ENCODE measurements at places on chromosomes 16 and 17.

- DNase-seq, result no peak
These were observed 1.4 kb upstream of the TENT4B start for GRCh38 chr16:50151756-50152155.

DNA sequence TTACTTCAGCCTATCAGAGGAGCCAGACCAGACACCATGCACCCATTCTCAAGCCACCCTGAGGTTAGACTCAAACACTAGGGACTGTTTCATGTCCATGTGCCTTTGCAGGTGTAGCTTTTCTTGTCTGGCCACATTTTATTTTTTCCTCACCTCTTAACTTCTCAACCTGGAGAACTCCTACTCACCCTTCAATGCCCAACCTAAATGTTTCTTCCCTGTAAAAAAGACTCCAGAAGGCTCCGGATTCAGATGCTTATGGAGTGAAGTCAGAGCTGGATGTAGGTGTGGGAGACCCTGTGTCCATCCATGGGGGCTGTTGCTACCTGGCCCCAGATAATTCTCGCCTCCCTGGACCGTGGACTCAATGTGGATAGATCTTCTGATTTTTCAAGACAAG is 44.0 kb upstream of the NLRP1 start:
- DNase-seq, result no peak

- DNase-seq, result no peak
These were observed 5.2 kb upstream of the DLX4 start for GRCh38 chr17:49963626-49964302.

DNA sequence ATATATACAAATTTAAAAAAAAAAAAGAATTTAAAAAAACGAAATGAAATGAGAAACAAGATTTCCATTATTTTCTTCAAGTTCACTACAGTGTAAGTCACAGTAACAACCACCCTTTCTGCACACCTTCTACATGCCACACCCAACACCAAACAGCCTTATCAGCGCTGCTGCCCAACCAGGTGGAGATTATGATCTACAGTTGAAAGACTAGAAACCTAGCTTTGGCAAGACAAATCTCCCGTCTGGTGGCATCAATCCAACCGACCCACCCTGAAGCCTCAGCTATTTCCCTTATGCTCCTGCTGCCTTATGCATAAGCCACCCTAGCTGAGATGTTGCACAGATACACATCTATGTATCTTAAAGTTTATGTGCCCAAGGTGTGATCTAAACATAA is 60.8 kb downstream of the PARN start:
- DNase-seq, result no peak

- DNase-seq, result no peak
These were observed 197.5 kb downstream of the RPTOR start for GRCh38 chr17:80742091-80742490.

GRCh38 chr17:46896991-46897390 is 26.0 kb upstream of the GOSR2 start:
- no peak for DNase-seq

DNA sequence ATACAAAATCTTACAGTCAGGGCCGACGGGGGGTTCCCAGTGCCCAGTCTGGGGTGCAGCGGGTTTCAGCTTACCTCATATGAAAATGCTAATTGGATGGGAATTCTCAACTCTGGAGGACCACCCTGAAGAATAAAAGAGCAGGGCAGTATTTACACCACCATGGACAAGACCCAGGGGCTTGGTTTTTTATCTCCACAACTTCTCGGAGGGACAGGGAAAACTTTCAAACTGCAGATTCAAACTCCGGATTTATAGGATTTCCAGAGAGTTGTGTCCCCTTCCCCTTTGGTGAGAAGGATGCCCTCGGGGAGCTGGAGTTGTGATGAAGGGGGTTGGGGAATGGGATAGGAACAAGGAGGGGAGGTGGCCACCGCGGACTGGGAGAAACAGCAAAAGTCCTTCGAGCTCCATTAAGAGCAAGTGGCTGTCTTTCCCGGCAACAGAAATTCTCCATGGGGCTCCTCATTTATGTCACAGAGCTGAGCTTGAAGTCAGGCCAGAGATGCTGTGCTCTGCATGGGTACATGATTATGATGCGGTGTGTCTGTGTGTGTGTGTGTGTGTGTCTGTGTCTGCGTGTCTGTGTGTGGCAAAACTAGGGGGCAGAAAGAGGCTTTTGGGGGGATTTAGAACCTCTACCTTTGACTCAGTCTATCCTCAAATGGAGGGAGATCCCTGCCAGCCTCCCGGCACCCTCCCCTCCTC is 15.7 kb downstream of the FOXL1 start:
- no peak for DNase-seq

DNA sequence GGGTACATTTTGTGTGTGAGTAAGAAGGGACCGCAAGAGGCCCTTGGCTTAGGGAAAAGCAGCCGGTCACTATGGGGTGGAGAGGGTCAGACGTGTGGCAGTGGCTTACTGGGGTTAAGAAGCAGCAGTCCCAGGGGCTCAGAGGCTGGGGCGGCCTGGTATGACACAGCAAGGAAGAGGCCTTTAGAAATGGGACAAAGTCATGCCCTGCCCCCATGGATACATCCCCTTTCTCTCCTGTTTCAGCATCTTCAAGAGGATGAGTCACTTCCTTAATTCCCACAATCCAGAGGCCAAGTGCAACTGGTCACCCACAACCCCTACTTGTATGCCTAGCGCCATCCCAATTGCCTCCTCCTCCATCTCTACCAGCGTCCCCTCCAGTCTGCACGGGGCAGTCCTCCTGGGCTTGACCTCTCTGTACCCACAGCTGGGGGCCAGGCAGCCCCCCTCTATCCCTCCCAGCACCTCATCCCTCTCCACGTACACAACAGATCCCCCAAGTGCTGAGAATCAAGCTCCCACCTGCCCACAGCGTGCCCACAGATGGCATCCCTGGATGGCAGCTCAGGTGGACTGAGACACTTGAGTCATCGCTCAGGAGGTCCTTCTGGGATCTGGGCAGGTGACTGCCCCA is 6.9 kb upstream of the EFTUD2 start:
- no peak for DNase-seq

- DNase-seq, result no peak
These were observed 2.0 kb downstream of the RHBDF2 start for GRCh38 chr17:76499267-76499667.

GRCh38 chr17:3888343-3889171 is 4.3 kb downstream of the CAMKK1 start:
- DNase-seq, result peak; percentile 78

GRCh38 chr16:69277413-69277812 is 33.7 kb upstream of the VPS4A start:
- DNase-seq, result no peak

- DNase-seq, result no peak
These were observed 252.5 kb downstream of the SEC14L1 start for GRCh38 chr17:77393274-77393600.

DNA sequence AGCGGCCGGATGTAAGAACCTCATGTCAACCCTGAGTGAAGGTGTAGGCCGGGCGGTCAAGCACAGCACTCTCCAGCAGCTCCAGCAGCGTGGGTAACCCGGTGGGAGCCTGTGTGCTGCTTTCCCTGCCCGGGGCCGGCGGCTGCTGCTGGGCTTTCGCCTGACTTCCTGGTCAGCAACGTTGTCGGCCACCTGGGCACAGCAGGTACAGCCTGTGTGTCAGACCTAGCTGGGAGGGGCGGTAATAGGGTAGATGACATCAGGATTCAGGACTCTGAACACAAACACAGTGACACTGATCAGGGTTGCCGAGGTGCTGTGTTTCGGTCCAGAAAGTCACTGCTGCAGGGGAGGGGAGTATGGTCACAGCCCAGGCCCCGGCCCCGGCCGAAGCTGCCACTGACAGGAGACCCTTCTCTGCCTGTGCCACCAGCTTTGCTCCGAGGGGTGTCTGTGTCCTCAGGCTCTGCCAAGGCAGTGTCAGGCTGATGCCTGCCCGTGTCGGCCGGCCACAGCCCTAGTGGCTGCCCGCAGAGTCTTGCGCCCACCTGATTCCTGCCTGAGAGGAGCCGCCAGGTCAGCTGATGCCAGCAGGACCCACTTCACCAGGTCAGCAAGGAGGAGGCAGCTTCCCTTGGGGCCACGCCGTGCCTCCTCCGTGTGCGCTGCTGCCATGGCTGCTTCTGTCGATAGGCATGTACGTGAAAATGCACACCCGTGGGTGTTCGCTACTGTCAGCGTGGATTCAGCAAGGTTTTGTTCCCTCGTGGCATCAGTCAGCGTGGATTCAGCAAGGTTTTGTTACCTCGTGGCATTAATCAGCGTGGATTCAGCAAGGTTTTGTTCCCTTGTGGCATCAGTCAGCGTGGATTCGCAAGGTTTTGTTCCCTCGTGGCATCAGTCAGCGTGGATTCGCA is 9.2 kb downstream of the RAB40C start:
- DNase-seq, result no peak

GRCh38 chr17:70365091-70365583 is 195.8 kb downstream of the KCNJ2 start:
- DNase-seq, result no peak

- DNase-seq, result no peak
These were observed 5.0 kb upstream of the FOXF1 start for GRCh38 chr16:86505185-86505898.

DNA sequence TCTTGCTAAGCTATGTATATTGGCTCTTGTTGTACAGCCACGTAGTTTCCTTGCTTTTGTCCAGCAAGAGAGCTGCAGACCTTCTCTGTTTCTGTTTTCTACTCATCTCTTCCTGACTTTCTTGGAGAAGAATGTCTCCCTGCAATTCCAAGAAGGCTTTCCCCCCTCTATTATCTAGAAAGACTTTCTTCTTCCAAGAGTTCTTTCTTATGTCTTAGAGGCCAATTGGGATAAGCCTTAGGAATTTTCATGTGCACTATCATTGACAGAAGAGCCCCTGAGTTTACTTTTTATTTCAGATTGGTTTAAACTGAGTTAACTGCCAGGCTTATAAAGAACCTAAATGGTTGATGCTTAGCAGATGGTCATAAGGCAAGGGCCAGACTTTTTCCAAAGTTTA is 9.0 kb downstream of the CAPNS2 start:
- no peak for DNase-seq

- DNase-seq, result no peak
These were observed 35.9 kb downstream of the STXBP4 start for GRCh38 chr17:55004484-55004883.

GRCh38 chr17:81258292-81258691 is 19.2 kb downstream of the NDUFAF8 start:
- no peak for DNase-seq

DNA sequence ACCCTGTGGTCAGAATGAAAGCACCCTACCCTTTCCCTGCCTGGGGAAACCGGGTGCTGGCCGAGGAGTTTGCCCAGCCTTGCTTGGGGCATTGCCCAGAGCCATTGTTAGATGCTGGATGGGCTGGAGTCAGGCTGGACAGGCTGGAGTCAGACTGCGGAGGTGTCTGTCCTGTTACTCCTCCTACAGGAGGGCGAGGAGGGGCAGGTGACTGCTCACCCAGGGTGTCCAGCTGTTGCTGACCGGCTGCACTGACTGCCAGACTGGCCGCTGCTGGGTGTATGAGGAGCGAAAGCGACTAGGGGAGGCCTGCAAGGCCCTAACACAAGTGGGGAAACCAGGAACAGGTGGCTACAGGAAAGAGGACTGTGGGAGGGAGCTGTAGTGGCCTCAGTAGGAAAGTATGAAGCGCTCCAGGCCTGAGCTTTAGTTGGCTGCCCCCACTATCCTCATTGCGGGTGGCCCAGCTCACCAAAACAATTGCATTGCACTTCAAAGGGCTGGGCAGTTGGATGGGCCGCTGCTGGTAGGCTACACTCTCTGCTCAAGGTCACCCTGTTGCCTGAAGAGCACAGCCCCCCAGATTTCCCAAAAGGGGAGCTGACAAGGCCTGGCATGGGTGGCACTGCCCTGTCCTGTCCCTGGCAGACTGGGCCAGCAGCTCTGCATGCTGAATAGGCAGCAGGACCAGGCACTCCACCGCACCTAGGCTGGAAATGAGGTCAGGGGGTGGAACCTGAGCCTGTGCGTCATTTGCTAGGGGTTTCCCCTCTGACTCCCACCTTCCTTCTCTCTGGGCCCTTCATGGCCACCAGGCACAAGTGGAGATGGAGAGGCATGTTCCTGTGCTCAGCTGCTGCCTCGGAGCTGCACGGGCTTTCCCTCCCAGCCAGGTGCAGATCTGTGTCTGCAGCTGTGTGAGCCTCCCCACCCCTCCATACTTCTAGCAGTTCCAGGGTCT is 18.4 kb downstream of the LDHD start:
- no peak for DNase-seq

GRCh38 chr17:19705771-19706770 is 10.3 kb downstream of the SLC47A2 start:
- no peak for DNase-seq

- no peak for DNase-seq
These were observed 46.9 kb downstream of the AXIN2 start for GRCh38 chr17:65514541-65514940.

DNA sequence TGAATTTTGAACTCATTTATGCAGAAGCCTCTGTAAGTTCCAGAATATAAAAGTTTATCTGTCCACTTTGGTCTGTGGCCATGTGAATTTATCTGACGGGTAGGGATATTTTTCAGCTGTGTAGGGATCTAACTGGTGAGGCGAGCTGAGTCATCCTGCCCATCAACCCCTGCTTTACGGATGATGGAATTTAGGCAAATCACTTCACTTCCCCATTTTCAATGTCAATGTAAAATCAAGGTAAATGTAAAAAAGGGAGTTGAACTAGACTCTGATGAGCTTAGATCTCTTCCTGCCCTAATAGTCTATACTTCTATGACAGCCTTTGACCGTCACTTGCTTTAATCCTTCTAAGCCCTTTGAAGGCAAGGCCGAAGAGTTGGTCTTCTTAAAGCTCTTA is 2.6 kb downstream of the SLC16A6 start:
- DNase-seq, result no peak

- no peak for DNase-seq
These were observed 38.4 kb downstream of the FAM20A start for GRCh38 chr17:68562736-68563135.

GRCh38 chr16:75535211-75535843 is 581 bp downstream of the CHST5 start:
- no peak for DNase-seq

DNA sequence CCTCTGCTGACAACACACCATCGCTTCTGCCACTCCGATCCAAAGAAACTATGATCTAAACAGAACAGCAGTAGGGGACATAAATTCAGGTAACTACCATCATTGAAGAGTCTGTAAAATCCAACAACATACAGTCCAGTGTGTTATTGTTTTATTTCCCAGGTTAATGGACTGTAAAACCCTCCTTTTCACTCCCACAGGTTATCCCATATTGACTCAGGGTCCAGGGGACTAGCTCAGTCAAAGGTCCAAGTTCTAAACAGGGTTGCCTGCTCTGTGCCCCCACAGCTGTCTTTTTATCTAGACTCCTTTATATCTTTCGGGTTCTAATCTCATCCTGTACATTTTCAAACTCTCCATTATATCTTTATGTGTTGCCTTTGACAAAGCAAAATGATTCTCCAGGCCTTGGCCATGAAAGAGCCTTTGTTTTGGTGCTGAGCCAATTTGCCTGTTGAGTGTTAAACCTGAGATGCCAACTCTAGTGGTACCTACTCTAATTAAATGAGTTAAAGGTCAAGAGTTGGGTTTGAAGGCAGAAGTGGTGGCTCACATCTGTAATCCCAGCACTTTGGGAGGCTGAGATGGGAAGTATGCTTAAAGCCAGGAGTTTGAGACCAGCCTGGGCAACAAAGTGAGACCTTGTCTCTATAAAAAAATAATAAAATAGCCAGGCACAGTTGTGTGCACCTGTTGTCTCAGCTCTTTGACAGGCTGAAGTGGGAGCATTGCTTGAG is 80.5 kb downstream of the SNX11 start:
- DNase-seq, result no peak

GRCh38 chr17:32330147-32330546 is 11.8 kb downstream of the C17orf75 start:
- no peak for DNase-seq
